ENCODE measurements at places on chromosomes 5 and 9.

GRCh38 chr5:149364719-149365118 lies 6.9 kb downstream of the PCYOX1L start:
- DNase-seq, result no peak

GRCh38 chr9:107174441-107174840 lies 108.6 kb upstream of the RAD23B start:
- DNase-seq, result no peak

- DNase-seq, result no peak
Measured at GRCh38 chr9:127935765-127936221, 1.9 kb downstream of the DPM2 start.

DNA sequence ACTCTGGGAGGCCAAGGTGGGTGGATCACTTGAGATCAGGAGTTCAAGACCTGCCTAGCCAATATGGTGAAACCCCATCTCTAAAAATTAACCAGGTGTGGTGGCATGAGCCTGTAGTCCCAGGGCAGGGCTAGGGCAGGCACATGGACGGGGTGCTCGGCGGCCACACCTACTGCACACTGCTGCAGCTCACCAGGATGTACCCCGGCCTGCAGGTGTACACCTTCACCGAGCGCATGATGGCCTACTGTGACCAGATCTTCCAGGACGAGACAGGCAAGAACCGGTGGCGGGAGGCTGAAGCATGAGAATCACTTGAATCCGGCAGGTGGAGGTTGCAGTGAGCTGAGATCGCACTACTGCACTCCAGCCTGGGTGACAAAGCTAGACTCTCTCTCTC lies 3.2 kb downstream of the ST6GALNAC4 start:
- DNase-seq, result no peak

DNA sequence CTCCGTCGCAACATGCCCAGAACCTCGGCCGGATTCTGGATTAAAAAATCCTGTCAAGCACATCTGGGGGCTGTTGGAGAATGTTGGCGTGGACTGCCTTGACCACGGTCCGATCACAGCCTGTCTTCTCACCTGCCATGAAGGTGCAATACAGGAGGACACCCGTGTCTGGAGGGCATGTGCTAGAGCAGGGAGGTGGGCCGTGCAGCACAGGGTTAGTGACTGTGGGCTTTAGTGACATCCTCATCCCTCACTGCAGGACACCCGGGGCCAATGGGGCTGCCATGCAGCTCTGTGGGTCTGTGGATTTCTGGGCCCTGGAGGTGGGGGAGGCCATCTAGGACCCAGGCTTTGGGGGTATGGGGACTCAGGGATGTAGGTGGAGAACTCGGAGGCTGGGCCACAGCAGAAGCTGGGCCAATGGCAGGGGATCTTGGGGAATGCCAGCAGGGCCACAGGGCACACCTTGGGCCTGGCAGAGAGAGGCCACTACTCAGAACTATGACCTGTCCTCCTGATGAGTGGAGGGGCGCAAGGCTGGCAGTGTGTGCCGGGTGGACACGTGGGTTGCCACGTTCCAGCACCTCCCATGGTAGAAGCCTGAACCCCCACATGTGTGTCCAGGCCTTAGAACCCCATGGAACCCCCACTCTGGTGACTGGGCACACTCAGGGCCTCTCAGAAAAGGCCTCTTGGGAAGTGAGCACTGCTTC lies 23.3 kb downstream of the ZDHHC11B start:
- no peak for DNase-seq

DNA sequence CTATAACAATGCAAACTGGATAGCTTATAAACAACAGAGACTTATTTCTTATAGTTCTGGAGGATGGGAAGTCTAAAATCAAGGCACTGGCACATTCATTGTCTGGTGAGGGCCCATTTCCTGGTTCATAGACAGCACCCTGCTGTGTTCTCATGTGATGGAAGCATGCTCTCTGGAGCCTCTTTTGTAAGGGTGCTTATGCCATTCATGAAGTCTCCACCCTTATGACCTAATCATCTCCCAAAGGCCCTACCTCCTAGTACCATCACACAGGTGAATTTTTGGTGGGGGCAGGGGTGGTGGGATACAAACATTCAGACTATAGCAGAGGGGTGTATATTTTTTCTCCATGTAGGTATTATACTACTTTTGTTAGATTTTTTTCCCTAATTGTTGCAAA lies 92.4 kb downstream of the UNC13B start:
- DNase-seq, result no peak

Data from NCI-H460 (cell line).